ENCODE measurements at places on chromosomes 2 and 18.

DNA sequence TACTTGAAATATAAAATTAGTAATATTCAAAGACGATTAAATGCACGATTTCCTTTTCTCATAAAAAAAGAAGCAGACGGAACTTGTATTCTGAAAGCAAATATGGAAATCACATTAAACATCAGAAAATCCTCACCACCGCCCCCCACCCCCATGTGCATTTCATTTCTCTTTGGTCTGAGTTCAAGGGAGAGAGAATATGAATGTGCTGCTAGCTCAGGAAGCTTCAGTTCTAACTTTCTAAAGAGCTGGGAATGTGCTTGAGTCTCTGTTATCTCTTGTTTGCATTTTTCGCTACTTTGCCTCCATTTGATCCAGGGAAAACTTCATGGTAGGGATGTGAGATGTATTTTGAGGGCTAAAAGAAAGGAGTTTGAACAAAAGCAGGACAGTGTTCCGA, 143.6 kb downstream of the NEDD4L start:
- no peak for DNase-seq

GRCh38 chr2:232870018-232870765, at the start of gene SNORC:
Gene SNORC, plus strand, starts transcription at chr2:232870264. Its CDS starts 78 bp downstream, at chr2:232870342.
- DNase-seq: no peak

DNA sequence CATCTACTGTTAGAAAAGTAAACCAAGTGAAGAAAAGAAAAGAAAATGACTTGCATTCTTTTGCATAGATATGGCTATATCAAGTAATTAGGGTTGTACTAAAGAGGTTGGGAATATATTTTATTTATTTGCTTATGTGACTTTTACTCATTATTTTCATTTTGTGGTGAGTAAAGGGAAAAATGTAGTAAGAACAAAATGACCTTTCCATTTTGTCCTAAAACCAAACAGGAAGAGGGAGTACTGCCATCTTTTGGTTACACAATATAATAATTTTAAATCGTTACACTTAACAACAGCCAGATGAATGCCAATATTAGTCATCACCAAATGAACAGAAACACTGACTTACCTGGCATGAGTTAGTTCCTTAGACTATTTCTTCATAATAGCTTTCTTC, 47.3 kb upstream of the NDUFV2 start:
- no peak for DNase-seq

- DNase-seq: no peak
Measured at GRCh38 chr18:75211626-75211952, 992 bp downstream of the TSHZ1 start.

- no peak for DNase-seq
Measured at GRCh38 chr2:88855620-88856408, 164.3 kb downstream of the RPIA start.

DNA sequence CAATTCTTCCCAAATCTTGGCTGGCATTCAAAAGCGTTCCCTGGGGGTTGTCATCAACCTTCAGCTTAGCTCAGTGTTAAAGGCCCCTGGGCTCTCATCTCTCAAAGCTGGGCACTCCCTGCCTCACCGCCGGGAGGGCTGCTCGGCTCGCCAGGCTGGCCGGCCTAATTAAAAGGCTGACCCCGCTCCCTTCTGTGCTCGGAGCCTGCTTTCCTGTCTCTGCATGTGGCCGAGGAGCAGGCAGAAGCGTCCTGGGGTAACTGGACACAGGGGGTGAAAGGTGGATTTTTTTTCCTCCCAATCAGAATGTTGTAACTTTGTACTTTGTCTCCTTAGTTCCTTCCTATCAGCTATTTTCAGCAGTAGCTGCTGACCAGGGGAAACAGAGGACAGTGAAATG, 231.1 kb downstream of the GBX2 start:
- no peak for DNase-seq

DNA sequence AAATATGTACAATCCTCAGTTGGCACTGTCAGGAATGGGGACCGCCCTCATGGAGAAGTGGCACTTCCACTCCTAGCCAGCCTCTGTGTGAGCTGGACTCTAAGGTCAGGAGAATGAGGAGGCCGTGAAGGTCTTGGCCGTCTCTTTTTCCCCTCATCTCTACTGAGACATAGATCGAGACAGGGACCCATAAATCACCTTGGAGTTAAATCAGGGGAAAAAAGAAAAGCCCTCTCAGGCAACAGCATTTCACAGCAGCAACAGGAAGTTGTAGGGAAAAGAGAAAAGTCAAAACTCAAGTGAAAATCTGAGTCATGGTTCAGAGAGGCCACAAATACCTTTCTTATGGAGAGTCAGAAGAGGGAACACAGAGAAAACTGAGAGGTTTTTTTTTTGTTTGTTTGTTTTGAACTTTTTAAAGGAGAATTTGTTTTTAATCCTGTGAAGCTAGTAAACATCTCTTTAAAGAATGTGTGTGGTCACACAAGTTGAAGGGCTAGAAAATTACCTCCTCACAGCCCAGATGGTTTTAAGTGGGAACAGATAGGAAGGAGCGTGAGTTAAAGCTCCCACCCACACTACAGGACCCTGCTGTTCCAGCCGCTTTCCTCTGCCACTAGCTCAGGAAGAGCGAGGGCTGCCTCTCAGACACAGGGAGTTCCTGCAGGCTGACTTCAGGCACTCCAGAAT, 30.6 kb upstream of the CYP1B1 start:
- no peak for DNase-seq

DNA sequence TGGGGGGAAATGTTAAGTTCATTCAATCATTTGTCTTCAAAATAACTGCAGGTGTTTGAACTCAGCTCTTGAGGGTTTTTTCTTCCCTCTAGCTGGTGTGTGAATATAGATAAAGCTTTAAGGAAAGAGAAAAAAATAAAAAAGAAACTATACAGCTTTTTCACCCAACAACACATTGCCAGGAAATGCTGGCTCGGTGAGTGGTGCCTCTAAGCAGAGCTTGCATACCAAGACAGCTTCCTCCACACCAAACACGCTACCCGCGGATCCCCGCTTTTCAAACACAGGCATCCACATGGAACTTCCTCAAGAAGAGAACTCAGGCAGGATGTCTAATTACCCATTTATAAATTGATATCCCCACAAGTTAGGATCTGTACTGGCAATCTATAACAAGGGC, 69.8 kb upstream of the TANK start:
- no peak for DNase-seq

DNA sequence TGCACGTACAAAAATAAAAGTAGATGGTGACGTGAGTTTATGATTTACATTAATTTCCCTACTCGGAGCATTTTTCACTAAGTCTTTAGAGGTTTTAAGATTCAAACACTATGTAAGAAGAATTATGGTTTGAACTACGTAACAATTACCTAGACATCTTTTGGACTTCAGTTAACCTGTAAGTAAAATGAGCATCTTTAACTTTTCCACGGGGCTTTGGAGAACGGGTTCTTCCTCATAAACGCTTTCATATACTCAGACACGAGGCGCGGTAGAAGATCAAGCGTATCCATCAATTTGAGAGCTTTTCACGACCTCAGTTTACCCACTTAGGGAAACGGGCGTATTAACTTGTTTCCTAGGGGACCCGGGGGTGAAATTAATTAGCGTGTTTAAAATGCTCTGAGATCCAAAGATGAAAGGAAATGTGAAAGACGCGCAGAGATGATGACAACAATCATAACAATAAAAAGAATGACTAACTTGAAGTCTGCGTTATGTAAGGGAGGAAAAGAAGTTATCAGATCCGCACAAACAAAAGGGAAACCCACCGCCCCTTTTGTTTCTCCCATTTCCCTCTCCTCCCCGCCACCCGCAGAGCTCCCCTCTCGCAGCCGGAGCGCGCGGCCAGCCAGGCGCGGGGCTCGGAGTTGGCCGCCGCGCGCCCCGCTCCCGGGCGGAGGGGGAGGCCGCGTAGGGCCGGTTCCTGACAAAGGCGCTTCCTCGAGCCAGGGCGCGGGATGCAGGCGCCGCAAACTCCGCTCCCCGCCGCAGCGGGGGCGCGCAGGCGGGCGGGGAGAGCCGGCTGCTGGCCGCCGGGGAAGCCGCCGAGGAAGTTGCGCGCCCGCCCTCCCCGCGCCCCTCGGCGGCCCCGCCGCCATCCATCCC, 807 bp downstream of the PELI1 start:
- DNase-seq: peak; percentile 55

- no peak for DNase-seq
Measured at GRCh38 chr18:13439461-13439860, 220.9 kb downstream of the LDLRAD4 start.

- DNase-seq: peak; percentile 71
Measured at GRCh38 chr2:24762518-24762917, 30.7 kb downstream of the PTRHD1 start.

DNA sequence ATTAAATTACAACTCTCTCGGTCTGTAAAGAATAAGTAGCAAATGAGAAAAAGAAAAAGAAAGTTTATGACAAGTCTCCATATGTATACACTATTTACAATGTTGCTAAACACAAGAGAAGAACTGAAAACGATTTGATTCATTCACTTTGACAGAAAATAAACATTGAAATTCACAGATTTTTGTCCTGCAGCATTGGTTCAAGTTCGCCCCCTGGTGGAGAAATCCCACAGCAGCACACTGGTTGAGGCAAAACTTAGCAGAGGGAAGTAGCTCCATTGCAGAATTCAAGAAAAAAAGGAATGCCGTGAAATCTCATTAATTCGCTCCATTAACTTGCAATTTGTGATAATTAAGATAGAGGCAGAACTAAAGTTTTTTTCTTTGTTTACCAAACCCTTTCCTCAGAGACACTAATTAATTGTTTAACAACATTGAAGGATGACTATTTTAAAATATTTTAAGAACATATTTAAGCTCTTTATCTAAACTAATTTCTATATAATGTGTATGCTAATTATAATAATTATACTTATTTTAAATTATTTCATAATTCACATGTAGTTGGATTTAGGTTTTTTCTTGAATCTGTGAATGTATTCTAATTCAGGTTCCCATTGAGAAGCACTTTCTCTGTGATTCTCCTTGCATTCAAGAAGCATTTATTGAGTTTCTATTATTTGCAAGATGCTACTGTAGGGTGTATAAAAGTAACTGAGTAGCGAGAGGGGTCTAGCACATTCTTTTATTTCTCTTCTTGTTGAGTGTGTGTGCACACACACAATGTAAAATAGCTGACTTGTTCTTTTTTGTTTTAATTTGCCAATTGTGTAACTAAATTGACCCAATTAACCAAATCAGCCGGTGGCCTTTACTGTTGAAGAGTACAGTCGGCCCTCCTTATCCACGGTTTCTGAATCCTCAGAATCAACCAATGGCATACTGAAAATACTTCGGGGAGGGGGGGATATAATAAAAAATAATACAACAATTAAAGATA, 74.1 kb downstream of the COL4A3 start:
- peak; percentile 66 for DNase-seq

DNA sequence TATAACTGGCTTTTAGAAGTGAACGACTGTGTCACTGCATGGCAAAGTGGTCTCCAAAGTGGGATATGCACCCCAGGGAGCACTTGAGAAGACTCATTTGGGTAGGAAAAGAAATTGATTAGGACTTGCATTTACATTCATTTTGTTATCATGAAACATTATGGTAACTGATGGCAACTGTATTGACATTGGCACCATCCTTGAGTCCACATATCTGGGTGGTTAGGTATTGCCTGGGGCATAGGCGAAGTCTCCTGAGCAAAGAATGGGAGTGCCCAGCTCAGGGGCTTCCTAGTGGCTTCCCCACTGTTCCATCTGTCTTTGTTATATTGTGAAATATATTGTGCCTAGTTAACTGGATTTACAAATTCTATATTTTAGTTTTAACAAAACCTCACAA, 29.2 kb downstream of the SPATS2L start:
- no peak for DNase-seq

DNA sequence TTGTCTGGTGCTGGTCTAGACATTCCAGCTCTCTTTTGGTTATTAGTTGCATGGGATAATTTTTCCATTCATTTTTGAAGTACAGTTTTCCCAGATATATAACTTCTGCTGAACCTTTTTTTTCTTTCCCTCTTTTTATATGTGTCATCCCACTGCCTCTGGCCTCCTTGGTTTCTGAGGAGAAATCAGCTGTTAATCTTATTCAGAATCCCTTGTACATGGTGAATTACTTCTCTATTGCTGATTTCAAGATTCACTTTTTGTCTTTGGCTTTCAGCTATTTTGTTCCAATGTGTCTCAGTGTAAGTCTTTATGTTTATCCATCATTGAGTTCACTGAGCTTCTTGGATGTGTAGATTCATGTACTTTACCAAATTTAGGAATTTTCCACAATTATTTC, 99.7 kb downstream of the ARHGEF4 start:
- no peak for DNase-seq

DNA sequence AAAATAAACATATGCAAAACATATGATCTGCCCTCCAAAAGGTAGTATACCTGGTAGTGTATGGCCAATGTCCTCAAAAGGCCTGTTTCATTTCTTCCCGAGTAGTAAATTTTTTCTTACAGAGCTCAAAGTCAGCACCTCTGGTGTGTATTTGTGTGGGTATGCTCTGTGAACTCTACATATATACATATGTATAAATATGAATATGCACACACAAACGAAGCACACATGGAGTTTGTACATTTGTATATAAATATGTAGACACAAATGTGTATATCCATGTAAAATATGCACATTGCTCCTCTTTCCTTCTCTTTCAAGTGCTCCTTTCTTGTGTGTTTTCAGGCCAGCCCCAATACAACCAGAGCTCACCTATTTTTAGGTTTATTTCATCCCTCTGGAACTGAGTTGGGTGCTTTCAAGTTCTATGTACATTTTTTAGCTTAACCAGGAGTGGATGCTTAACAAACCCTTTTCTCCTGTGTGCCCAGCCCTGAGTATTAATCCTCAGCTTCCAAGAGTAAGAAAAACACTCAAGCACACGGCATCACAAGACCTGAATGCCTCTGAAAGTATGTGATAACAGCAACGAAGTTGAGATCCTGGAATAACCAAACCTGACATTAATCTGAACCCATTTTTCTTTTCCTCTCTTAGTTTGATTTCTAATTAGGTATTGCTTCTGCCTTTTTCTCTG, 12.2 kb upstream of the GALNT5 start:
- DNase-seq: no peak

DNA sequence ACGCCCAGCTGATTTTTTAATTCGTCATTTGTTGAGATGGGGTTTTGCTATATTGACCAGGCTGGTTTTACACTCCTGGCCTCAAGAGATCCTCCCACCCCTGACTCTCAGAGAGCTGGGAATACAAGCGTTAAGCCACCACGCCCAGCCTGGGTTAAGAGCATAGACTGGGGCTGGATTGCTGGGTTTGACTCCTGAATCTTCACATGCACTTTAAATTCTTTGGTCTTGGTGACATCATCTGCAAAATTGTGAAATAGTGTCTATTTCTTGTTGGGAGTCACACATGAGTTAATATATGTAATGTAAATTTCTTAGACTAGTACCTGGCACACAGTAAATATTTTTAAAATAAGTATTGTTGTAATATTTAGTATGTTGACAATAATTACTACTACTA, 257.4 kb downstream of the DOK6 start:
- no peak for DNase-seq

DNA sequence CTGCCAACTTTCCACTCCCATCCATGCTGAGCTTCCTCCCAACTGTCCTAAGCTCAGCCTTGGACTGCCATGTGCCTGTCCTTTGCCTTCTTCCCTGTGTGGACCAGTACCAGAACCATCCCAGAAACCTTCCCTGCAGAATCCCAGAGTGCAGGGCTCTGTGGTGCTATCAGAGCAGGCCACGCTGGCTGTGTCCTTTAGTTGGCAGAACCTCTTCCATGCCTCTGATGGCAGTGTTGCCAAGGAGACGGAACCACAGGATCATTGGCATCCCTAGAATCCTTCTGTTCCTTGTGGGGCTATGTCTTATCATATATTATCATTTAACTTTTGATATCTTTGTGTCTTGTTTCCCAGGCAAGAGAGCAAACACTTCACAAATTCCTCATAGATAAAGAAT, 73.0 kb upstream of the NOSTRIN start:
- no peak for DNase-seq

Measured in WERI-Rb-1 (cell line).